CD4-positive, alpha-beta T cell treated with Interleukin-10 for 1 hour (primary cell): ENCODE measurements at places on chromosomes 5 and 9.

- DNase-seq, result no peak
Observed at GRCh38 chr9:88949425-88949824, 41.8 kb upstream of the S1PR3 start.

- no peak for DNase-seq
Observed at GRCh38 chr5:83509540-83509939, 38.0 kb downstream of the VCAN start.

DNA sequence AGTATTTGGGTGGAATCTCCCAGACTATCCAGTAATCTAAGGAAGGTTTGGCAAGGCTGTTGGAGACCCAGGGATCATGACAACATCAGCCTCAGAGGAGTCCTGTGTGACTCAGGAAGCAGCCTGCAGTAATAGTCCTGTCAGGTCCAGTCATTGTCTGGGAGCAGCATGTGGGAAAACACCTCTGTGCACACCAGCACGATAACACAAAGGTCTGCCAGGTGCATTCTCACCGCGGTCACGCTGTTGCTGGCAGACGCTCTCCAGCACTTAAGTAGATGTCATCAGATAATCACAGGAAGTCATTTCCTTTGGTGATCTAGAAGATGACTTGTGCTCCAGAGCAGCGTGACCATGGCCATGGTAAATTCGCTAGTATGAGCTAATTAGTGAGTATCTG lies 99.2 kb upstream of the IQGAP2 start:
- peak; percentile 45 for DNase-seq

- DNase-seq, result no peak
Observed at GRCh38 chr5:60479542-60479941, 220.4 kb downstream of the DEPDC1B start.

GRCh38 chr9:34079181-34079580 lies 30.5 kb upstream of the UBAP2 start:
- no peak for DNase-seq

DNA sequence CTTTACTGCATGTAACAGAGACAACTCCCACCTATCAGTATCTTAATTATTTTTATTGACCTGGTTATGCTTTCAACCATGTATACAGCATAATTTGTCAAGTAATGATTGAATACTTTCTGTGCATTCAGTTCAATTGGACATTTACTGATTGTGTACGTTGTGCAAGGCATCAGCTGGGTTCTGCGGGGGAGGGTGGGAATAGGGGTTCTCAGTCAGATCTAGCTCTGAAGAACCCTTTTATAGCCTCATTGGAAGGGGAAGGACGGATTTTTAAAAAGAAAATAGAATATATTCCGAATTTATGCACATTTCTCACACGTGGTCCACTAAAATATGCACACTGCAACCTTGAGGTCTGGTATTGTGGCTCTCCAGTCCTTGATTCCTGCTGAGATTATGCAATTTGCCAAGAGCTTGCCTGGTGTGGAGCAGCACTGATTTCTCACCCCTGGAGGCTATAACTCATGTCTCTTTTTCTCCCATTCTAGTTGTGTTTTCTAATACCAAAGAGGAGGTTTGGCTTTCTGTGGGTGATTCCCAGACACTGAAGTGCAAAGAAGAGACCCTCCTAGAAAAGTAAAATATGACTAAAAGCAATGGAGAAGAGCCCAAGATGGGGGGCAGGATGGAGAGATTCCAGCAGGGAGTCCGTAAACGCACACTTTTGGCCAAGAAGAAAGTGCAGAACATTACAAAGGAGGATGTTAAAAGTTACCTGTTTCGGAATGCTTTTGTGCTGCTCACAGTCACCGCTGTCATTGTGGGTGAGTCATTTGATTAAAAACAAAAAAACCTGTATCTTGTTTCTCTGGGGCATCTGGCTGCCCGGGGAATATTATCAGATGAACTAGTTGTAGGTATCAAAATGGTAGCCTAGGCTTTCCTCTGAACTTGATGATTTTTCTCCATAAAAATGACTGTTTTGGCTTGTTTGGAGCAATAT lies 1.7 kb downstream of the SLC1A3 start:
- DNase-seq, result no peak

DNA sequence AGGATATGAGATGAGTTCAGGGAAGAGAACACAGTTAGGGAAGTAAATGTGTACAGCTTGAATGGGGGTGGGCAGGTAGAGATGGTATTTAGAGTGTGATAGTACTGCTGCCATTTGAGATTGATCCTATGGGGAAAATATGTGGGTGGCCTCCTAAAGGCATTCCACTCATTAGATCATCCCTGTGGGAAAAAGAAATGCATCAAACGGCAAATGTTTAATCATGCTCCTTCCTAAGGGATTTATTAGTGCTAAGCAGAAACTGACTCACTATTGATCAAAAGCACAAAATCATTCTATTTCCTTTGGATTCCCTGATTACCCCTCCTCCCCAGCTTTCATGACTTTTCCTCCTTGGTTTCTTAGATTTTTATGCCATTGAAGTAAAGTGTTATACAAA lies 36.4 kb upstream of the SMC5 start:
- DNase-seq, result no peak

DNA sequence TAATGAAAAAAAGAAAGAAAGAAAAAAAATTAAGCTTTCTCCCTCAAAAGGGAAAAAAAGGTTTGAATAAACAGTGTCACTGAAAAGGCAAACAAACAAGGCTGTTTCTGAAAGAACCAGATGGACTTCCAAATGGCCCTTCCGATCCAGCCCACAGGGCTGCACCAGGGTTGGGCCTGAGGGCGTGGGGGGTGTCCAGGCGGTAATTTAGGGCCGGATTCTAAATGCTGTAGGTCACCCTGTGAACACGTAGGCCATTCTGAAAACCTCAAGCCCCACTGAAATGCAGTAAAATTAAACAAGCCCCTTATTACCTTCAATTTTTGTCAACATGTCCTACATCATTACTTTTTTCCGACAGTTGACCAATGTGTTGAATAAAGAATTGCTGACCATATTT lies 132.1 kb downstream of the HSD17B3 start:
- DNase-seq, result no peak

DNA sequence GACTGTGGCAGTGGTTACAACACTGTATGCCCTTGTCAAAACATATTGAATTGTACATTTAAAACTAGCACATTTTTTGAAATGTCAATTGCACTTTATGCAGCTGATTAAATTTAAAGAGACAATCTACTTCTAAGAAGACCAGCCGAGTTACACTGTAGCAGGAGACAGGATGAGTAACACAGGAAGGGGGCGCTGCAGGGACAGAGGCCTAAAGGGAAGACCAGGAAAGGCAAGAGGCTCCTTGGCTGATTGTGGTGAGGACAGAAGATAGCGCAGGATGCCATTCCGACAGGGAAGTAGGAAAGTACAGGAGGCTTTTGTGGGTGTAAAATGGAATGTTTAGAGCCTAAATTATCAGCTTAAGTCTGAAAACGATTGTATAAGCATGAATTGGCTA lies 28.2 kb upstream of the PPP2R2B start:
- no peak for DNase-seq

GRCh38 chr5:135237748-135238103 lies 161.3 kb downstream of the MACROH2A1 start:
- DNase-seq, result no peak

GRCh38 chr9:129958796-129959195 lies 84.2 kb downstream of the FNBP1 start:
- DNase-seq, result no peak

DNA sequence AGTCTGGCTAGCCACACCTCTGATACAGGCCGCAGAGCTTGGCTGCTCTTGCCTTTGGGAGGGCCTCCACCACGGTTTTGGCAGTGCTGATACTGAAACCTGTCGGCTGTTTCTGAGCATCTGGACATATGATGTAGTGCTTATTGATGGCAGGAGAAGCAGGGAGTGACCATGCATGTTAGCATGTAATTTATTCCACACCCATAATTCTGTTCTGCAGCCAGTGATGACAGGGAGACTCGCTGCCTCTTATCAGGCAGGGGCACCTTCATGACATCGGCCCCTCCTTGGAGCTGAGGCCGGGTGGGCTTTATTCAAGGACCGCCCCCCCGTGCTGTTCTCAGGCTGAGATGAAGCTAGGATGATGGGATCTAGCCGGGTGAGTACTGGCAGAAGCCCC lies 49.0 kb downstream of the OLFM1 start:
- no peak for DNase-seq

- DNase-seq, result no peak
Observed at GRCh38 chr5:1325870-1326531, 18.9 kb downstream of the CLPTM1L start.

GRCh38 chr5:180114304-180115003 lies 42.9 kb upstream of the RNF130 start:
- DNase-seq, result no peak

- no peak for DNase-seq
Observed at GRCh38 chr5:93592883-93593282, 9.9 kb downstream of the NR2F1 start.

DNA sequence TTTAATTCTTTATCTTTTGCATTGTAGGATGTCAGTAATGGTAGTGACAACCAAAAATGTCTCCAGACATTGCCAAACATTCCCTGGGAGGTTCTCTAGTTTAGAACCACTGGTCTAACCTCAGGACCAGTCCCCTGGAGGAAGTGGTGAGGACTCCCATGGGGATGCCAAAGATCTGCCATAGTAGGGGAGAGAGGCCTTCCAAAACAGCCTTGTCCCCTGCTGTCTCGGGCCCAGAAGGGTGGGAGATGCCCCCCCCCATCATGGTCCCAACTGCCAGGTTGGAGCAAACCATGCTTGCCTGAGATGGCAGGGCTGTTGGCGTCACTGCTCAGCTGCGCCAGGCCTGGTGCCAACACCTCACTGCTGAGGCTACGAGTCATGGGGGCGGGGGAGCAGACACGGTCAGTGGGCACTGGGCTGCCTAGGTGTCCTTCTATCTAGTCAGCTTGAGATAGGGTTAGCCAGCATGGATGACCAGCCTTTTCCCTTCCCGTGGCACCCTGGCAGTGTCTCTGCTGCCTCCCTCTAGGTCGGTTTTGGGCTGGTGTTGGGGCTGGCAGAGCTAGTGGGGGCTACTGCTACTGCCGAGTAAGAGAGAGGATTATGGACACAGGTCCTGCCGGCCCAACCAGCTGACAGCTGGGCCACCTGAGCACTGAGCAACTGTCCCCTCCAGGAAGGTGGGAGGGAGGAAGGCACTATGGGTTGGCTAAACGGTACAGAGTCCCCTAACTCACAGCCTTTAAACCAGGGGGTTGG lies 8.3 kb upstream of the CXXC5 start:
- no peak for DNase-seq

- DNase-seq, result peak; percentile 37
Observed at GRCh38 chr5:14745753-14746152, 81.2 kb downstream of the OTULIN start.

- no peak for DNase-seq
Observed at GRCh38 chr9:33489066-33489465, 15.3 kb upstream of the NOL6 start.

GRCh38 chr9:13364271-13365000 lies 84.9 kb upstream of the MPDZ start:
- no peak for DNase-seq

DNA sequence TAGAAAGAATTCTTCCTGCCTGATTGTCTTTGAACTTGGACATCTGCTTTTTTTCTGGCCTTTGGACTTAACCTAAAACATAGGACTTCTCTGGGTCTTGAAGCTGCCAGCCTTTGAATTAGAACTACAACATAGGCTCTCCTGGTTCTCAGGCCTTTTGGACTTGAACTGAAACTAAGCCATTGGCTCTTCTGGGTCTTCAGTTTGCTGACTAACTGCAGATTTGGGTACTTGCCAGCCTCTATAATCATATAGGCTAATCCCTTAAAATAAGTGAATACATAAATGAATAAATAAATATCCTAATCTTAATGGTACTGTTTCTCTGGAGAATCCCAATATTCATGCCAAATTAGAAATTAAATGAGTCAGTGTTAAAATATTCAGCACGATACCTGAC lies 473.4 kb upstream of the PAPPA start:
- DNase-seq, result no peak

DNA sequence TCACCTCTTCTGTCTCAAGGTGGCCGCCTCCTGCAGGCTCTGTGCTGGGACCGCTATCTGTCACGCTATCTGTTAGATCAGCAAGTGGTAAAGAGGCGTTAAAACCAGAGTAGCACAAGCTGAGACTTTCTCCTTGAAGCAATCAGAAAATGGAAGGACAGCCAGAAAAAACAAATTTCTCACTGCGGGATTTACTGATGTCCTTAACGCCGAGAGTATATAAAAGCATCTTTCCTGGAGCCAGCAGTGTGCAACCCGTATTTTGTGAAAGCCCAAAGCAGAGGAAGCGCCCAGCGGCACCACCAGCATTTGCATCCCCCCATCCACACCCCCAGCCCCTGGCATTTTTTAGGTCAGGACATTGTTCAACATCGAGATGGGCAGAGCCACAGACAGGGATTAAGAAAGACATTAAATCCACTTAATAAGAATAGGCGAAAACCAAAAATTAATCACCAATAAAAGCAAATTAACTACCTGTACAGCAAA lies 48.6 kb downstream of the DUSP1 start:
- DNase-seq, result peak; percentile 69

- DNase-seq, result no peak
Observed at GRCh38 chr5:173327948-173328843, at the start of gene STC2. TSS of gene STC2 (minus strand) at chr5:173328414. CDS start at chr5:173328193, 221 bp downstream.

GRCh38 chr5:143403334-143403592 lies 223 bp downstream of the NR3C1 start:
- DNase-seq, result no peak

- DNase-seq, result no peak
Observed at GRCh38 chr5:150278916-150279315, 10.7 kb downstream of the CAMK2A start.

DNA sequence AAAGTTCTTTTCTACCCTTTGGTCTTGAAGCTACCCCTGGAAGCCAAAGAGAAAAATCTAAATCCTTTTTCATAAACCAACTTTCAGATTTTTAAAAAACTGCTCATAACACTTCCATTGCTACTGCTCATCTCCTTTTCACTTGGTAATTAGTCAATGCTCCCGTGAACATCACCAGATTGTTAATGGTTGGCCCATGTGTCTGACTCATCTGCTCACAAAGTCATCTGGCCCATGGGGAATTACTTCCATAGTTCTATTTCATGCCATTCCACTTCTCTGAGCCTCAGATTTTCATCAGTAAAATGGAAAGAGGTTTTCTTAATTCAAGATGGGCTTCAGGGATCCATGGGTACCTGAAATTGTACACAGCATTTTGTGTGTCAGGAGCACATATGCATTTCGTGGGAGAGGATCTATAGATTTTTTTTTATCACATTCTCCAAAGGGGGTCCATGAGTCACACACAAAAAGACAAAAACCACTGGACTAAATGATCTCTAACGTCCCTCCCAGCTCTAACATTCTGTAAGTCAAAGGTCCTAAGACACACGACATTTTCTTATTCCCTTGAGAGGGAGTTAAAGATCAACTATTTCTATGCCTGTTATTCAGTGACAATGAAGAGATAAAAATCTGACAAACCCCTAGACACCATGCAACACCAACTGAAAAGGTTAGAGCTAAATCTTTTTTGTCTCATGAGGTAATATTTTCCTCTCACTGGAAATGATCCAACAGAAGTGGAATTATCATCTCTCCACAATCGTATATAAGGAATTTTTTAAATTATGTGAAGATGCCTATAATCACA lies 75.4 kb downstream of the TEX10 start:
- no peak for DNase-seq

DNA sequence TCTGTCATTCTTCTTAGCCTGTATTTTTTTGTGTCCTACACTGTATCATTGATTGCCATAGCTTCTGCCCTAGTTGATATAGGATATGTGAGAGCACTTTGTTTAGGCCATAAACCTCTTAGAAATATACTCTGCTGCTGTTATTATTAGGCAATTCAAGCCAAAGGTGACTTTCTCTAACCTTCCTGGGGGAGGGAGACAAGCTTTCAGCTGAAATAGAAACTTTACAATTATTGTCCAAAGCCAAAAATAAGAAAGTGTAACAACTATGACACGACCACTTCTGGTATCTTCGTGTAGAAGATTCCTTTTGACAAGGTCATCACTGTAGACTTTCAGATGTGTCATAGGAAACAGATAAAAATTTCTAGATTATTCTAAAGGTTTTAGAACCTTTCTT lies 12.2 kb upstream of the CSNK1A1 start:
- no peak for DNase-seq
